ENCODE measurements at places on chromosomes 13 and 19.

- no peak for DNase-seq
Measured at GRCh38 chr19:57667228-57667627, 1.5 kb upstream of the ZSCAN4 start.

GRCh38 chr19:5974721-5975387, 3.1 kb downstream of the RANBP3 start:
- DNase-seq = no peak

GRCh38 chr19:48698046-48698445, 2.3 kb downstream of the FUT2 start:
- no peak for DNase-seq

DNA sequence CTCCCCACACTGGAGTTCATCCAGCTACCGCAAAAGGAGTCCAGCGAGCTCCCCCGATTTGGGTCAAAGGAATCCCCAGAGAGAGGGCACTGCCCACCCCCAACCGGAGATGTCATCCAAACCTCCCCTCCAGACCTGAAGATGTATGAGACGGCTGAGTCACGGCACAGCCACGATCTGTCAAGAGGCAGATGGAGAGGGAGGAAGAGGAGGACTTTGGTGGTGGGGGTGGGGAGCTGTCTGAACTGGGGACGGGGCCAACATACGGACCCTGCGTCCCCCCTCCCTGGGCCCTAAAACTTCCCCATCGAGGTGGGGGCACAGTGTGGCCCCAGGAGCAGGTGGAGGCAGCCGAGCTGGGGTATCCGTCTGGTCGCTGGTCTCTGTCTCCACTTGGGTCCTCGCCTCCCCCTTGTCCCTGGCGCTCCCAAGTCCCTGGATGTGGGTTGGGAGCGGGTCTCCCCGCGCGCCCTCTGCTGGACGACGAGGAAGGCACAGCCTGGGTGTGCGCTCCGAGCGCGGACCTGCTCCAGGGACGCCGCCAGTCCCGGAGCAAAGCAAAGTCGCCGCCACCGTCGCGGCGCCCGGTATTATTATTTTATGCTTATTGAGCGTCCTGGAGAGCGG, 3.8 kb downstream of the PDE4A start:
- peak; percentile 63 for DNase-seq

GRCh38 chr19:47663435-47663910, 49.7 kb upstream of the EHD2 start:
- DNase-seq = no peak

- DNase-seq = no peak
Measured at GRCh38 chr19:33376941-33377557, 3.5 kb downstream of the CEBPG start.

DNA sequence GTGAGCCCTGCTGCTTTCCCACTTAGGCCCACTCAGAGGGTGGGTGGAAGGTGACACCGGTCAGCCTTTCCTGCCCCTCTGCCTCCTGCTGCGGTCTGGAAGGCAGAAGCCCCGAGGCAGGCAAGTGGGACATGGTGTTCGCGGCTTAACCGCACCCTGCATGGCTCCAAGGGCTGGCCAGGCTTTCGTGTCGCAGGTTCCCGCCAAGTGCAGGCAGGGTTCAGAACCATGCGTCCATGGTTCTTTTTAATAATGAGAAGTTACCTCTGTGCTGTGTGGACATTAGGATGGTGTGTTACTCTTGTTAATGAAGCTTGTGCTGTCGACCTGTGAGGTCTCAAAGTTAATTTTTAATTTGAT, 986 bp downstream of the DGKH start:
- DNase-seq = no peak

Measured in T-helper 22 cell (primary cell).